NCI-H1417 treated with DMSO at 0.1 percent for 48 hours (cell line): ENCODE measurements at places on chromosomes 2 and 18.

DNA sequence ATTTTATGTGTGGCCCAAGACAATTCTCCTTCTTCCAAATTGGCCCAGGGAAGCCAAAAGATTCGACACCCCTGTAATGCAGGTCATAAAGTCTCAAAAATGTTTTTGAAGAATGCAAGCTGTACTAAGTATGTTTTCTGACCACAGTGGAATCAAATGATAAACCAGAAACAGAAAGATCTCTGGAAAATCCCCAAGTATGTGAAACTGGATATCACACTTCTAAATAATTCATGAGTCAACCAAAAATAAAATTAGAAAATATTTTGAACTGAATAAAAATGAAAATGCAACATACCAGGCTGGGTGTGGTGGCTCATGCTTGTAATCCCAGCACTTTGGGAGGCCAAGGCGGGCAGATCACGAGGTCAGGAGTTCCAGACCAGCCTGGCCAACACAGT, 34.1 kb upstream of the UBE2F start:
- DNase-seq: no peak

DNA sequence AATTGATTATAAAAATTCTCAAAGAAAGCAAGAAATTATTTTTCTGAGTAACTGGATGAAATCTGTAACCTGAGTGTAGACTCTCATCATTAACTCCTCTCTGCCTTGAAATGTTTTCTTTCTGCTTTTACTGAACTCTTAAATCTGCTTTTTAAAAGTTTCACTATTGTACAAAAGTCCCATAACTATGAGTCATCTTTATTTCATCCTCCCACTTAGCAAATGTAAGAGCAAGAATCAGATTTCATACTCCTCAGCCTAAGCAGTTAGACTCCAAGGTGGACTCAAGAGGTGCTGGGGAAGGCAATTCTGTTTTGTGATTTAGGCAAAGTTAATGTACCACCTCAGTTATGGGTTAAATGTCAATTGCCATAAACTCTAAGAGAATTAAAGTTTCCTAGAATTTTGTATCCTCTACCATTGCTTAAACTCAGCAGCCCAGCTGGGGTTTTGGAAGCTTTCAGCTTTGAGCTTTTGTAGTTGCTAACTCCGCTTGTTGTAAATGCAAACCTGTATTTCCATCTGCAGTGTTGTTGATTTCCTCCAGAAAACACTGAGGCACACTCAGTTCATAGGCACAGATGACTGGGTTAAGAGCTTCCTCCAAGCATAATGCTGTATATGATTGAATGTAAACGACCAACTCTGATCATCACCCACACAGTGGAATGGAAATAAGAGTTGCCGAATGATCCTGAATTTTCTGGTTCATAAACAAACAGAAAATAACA, 268.8 kb downstream of the ARHGAP15 start:
- no peak for DNase-seq

DNA sequence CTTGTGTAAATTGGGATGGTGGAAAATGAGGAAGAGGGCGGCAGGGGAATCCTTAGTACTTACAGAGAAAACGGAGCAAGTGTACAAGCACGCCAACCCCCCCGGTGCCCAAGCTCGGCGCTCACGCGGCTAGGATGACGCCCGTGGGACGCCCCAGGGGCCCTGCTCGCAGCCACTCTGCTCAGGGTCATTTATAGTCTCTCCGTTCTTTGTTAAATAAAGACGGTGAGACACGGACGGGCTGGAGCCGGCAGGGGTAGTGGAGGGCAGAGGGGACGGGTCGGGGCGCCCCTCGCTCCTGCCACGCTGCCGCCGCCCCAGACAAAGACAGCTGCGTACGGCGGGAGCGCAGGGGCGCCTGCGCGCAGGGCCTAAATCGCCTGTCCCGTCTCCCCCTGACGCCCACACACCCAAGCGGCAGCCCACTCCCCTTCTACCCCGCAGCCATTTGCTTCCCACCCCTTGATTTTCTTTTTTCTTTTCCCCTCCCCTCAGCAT, 37.8 kb downstream of the PCBP1 start:
- no peak for DNase-seq

GRCh38 chr2:191724015-191724414, 46.1 kb downstream of the NABP1 start:
- DNase-seq: no peak

DNA sequence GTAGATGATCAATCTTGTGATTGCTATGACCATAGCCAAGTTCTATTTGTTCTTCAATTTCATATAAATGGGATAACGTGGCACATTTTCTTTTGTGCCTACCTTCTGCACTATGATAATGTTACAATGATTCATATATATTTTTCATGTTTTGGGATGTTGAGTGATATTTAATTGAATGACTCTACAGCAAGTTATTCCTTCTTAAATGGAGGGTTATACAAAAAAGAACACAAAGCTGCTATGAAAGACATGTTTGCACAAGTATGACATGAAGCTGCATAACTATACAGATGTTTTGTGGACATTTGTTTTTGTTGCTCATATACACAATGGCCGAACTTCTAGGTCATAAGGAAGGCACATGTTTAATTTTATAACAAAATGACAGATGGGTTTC, 356.2 kb downstream of the CBLN2 start:
- DNase-seq: no peak

GRCh38 chr18:76208678-76209306, 286.2 kb downstream of the ZNF516 start:
- no peak for DNase-seq

GRCh38 chr2:12424809-12425208, 291.9 kb upstream of the TRIB2 start:
- DNase-seq: no peak
